Fibroblast of skin of scalp (primary cell): ENCODE measurements at places on chromosomes 13 and 19.
A peak's percentile ranks its signal among the peaks of the same experiment; 100 is the strongest.

DNA sequence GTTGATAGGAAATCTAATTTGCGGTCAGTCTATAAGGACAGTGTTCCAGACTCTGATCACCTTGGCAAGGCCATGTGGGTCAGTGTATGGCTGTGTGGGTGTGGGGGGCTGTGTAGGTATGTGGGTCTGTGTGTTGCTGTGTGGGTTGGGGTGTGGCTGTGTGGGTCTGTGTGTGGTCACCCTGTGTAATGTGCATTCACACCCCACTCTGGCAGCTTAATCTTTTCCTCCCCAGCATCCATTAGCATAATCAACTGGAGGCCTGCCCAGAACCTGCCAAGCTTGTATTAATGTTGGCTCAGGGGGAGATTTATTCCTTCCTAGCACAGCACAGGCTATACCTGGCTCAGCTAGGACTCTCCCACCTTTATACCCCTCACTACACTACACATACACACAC, 203.2 kb downstream of the TUBA3C start:
- DNase-seq = no peak

- DNase-seq = no peak
These were observed 28.0 kb downstream of the PEPD start for GRCh38 chr19:33493401-33494275.

- DNase-seq = peak; percentile 10
These were observed 124.6 kb downstream of the GGACT start for GRCh38 chr13:100464006-100464405.

- DNase-seq = no peak
These were observed 330.8 kb upstream of the SPRY2 start for GRCh38 chr13:80671773-80672172.

- no peak for DNase-seq
These were observed 756.5 kb downstream of the SLITRK1 start for GRCh38 chr13:83125791-83126190.

- DNase-seq = peak; percentile 60
These were observed 374.0 kb downstream of the IRS2 start for GRCh38 chr13:109412283-109412901.

GRCh38 chr19:52691215-52691610, 43.6 kb downstream of the ZNF611 start:
- DNase-seq = no peak

DNA sequence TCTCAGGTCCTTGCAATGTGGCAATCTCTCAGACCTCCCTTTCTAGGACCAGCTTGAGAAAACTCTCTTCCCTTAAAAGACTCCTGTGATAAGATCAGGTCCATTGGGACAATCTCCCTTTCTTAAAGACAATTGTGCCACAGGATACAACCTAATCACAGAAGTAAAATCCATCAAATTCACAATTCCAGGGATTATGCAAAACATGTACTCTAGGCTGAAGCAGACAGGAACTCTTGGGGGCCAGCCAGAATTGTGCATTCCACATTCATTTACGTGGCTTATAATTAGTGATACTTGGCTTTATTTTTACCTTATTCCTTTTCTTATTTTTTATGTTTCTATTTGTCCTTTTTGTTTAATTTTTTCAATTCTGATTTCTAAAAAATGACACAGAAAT, 257.9 kb downstream of the KLF12 start:
- peak; percentile 27 for DNase-seq

DNA sequence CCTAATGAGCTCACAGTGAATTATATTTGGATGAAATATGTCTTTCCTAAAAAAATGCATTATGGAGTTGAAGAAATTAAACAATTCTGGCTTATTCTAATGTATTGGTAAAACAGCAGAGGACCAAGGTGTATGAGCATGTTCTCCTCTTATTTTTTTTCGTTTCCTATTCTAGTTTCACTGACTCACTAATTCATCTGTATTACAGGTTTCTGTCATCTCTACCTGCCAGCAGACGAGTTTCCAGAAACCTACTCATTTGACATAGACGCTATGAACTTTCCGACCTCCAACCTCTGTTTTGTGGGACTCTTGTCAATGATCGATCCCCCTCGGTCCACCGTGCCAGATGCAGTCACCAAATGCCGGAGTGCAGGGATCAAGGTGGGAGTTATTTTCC, 20.3 kb downstream of the ATP12A start:
- DNase-seq = no peak

GRCh38 chr13:75764251-75764925, 128.3 kb downstream of the LMO7 start:
- DNase-seq = no peak

- DNase-seq = peak; percentile 66
These were observed 54.7 kb downstream of the MBNL2 start for GRCh38 chr13:97276862-97277269.

GRCh38 chr19:14818588-14818987, 16.4 kb downstream of the OR7A5 start:
- no peak for DNase-seq

DNA sequence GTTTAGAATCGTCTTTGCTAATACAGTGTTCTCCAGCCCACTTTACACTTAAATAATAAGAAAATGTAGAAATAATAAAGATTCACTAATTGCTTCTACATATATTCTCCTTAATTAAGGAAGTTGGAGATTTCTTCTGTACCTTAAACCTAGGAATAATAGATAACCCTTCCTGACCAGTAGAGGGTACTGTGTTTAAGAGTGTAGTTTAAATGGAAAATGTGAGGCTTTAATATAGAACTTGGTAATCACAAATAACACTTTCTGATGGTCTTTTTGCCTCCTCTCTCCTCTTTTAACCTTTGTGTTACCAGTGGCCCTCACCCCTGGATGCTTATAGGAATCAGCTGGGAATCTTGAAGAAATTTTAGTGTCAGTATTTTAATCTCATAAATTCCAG, 20.7 kb downstream of the POMP start:
- peak; percentile 26 for DNase-seq
